Right ventricle myocardium inferior (tissue), 1 donor: ENCODE measurements at places on chromosomes 5 and 9.

DNA sequence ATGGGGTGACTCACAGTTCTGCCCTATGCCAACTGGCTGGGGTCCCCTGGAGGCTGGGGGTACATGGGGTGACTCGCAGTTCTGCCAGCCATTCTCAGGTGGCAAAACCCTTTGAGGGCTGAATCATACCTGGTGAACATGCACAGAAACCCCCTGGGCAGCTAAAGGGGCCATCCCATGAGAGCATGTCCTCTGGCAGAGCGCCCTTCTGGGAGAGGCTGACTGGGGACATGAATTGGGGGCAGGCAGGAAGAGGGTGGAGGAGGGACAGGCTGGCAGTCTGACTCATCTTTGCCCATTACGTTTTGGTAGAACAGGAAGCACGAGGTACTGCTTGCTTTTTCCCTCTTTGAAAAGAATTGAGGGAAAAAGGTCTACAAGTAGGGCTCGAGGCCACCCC is 16.7 kb downstream of the TRAF1 start:
- no peak for DNase-seq

- no peak for DNase-seq
Measured at GRCh38 chr9:90834828-90835595, 33.4 kb downstream of the SYK start.

- no peak for DNase-seq
Measured at GRCh38 chr5:57871496-57871895, 388.9 kb upstream of the ACTBL2 start.

DNA sequence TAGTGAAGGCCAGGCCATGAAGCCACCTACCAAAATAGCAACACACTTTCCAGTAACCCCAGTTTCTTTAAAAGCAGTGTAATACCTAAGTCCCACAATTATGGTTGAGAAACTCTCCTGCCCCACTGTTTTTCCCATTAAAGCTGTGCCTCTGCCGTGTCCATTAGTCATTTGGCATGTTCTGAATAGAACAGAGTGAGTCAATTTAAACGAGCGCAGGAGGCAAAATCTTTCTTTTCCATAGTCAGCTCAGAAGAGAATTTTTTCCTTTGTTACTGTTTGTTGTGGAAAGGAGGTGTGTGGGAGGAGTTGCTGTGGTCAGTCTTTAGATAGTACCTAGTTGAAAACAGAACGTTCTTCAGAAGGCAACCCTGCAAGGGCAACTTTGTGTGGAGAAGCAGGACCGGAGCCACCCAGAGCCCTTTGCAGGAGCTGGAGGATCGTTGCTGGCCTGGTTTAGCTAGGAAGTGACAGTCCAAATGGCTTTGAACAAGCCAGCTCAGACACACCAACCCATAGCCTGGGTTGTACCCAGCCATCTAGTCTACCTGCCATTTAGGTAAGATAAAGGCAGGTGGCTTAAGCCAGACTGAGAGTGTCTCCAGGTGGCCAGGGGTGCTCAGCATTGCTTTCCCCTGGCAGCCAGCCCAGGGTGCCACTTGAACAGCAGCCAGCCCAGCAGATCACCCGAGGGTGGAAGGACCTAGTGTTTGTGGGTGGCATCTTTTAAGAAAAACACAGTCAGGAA is 30.4 kb downstream of the GADD45G start:
- DNase-seq, result no peak

DNA sequence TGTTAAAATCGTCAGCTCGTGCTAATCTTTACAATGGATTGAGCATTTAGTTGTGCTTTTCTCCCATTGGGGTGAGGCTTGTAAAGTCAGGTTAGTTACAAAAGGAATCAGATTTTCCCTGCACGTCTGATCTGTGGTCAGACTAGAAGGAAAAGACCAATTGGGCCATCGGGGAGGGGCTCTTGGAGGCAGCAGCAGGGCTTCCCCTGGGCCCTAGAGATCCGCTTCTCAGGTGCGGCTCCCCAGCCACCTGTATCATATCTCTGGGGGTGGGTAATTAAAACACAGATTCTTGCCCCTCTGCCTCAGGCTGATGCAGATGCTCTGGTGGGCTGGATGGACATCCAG is 200.3 kb downstream of the HSPA4 start:
- no peak for DNase-seq
